ENCODE measurements at places on chromosomes 12 and 14.
A peak's percentile ranks its signal among the peaks of the same experiment; 100 is the strongest.

DNA sequence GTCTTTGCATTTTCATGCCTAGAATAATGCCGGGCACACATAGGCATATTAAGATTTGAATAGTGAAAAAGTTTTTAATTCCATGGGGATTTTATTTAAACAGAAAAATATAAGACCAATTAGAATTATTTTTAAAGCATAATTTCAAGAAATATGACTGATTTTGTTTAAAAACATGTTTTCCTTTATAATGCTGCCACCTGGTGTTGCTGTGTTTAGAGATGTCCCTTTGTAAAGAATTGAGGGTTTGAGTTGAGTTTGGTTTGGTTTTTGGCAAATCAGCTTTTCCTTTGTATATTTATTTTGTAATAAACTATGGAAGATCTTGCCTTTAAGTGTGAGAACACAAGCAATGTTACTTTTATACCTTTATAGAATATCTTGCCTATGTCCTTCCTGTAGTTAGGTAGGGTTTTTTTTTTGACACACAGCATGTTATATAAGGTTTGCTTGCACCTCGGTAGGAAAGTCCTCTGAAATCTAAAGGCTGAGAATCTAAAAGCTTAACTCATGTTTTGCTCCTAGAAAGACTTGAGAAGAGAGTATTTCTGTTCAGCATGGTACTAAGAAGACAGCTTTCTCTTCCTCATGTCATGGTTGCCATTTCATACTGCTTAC, 31.4 kb upstream of the SNAPC1 start:
- DNase-seq: peak; percentile 36

DNA sequence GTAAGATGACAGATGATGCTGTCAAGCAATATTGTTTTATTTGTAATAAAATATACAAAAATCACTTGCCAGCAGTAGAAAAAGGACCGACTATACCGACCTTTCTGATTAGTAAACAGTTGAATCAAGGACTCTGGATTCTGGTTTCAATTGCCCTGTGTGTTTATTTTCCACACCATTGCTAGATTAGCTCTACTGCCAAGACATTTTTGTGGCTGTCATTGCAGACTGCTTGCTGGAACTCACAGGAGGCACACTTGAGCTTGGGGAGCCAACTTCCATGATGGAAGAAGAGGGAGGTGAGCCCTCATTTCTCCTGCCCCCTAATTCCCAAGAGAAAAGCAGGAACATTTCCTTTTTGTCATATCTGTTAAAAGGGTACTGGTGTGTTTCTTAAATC, 51.3 kb downstream of the MAPKAPK5 start:
- no peak for DNase-seq

- DNase-seq: no peak
Observed at GRCh38 chr12:76337583-76337982, 10.6 kb downstream of the BBS10 start.

GRCh38 chr12:14873440-14874185, 12.0 kb downstream of the MGP start:
- DNase-seq: peak; percentile 39

- no peak for DNase-seq
Observed at GRCh38 chr12:3158851-3159465, 81.8 kb downstream of the TSPAN9 start.

- peak; percentile 14 for DNase-seq
Observed at GRCh38 chr12:131454418-131455217, 256.3 kb upstream of the SFSWAP start.

GRCh38 chr12:109630815-109631214, 57.2 kb downstream of the MVK start:
- DNase-seq: no peak

- DNase-seq: peak; percentile 40
Observed at GRCh38 chr14:92600318-92601053, 86.9 kb downstream of the RIN3 start.

GRCh38 chr12:47317175-47317915, 237.6 kb upstream of the AMIGO2 start:
- no peak for DNase-seq

DNA sequence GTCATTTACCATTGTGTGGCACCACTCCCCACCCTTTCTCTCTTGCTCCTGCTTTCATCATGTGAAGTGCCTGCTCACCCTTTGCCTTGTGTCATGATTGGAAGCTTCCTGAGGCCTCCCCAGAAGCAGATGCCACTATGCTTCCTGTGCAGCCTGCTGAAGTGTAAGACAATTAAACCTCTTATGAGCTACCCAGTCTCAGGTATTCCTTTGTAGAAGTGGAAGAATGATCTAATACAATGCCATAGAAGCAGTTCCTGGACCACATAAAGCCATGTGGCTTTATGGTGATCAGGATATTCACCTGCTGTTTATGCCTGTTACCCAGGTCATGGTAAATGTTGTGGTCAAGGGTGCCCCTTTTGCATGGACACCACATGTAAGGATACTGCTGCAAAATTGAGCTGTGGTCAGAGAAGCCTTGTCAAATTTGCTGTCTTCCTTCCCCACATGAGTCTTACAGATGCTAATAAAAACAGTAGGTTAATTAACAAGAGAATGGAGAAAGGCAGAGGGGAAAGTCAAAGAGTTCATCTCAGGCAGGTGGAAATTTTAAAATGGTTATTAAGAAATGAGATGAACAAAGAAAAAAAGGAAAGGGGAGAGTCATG, 112.8 kb upstream of the IFNG-AS1 start:
- DNase-seq: no peak

GRCh38 chr12:12486661-12487240, 75.9 kb downstream of the DUSP16 start:
- DNase-seq: no peak

DNA sequence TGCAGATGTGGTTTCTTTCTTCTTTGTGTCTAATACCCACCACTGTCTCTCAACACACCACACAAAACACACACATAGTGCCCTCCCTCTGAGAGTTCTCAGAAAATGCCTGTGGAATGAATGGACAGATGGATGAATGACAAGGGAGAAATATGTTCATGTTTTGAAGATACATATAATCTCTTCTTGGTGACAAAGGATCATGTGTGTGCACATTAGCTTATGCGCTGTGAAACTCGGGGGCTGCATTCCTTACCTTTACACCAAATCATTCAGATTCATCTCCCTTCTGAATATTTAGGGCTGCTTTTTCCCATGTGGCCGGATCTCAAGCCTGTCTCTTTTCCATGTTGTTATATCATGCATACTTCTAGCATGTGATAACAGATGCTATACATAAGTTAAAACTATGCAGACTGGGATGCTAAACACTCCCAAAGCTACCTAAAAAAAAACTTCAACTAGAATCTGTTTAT, 111.4 kb downstream of the EPS8 start:
- DNase-seq: no peak

- peak; percentile 87 for DNase-seq
Observed at GRCh38 chr14:68951035-68951797, 27.9 kb downstream of the ACTN1 start.

- no peak for DNase-seq
Observed at GRCh38 chr14:60233251-60233650, 15.8 kb upstream of the PPM1A start.

- peak; percentile 14 for DNase-seq
Observed at GRCh38 chr14:29518335-29518734, 409.3 kb downstream of the PRKD1 start.

DNA sequence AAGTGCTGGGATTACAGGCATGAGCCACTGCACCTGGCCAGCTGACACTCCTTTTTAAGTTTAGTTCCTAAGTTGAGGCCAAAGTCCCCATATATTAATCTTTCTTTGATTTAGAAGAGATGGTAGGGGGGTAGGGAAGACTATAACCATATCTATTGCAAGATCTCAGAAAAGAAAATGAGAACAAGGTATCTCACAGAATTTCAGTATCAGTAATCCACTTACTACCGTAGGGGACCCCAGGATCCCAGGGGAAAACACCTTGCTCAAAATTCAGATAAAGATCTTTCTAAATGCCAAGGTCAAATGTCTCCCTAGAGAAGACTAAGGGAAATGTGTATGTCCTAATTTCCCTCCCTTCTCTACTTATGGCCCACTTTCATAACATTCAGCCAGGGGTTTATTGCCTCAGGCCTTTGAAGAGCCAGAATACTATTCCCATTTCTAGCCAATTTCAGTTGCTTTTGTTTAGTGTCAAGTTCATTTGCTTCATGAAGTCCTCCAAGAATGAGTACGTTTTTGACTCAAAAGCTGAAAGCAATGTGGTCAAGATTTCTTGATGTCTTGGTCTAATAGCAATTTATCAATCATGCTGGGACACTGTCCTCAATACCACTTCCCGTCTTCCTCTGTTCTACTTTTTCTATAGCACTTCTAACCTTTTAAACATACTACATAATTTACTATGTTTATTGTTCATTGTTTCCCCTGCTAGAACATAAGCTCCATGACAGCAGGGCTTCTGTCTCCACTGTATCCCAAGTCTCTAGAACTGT, 86.3 kb downstream of the DCAF5 start:
- no peak for DNase-seq

- DNase-seq: no peak
Observed at GRCh38 chr12:104466709-104467345, 10.1 kb downstream of the CHST11 start.

DNA sequence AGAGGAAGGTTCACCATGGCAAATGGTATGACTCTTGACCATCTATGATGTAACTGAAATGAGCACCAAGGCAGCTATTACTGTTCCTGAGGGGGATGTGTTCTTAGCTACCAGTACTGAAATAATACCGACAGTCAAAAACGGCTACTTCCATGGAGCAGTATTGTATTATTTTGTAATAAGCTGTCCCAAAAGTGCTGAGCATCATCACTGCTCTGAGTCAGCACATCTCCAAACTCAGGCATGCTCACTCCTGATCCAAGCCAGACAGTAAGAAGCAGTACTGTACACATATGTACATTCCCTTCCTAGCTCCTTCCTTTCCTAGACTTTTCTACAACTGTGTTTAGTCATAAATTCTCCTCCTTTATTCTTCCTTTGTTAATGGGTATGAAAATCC, 8.6 kb downstream of the VTI1B start:
- DNase-seq: no peak

GRCh38 chr12:15497671-15498292, 175.5 kb downstream of the PTPRO start:
- no peak for DNase-seq

- no peak for DNase-seq
Observed at GRCh38 chr12:31035967-31036665, 37.5 kb upstream of the DDX11 start.

DNA sequence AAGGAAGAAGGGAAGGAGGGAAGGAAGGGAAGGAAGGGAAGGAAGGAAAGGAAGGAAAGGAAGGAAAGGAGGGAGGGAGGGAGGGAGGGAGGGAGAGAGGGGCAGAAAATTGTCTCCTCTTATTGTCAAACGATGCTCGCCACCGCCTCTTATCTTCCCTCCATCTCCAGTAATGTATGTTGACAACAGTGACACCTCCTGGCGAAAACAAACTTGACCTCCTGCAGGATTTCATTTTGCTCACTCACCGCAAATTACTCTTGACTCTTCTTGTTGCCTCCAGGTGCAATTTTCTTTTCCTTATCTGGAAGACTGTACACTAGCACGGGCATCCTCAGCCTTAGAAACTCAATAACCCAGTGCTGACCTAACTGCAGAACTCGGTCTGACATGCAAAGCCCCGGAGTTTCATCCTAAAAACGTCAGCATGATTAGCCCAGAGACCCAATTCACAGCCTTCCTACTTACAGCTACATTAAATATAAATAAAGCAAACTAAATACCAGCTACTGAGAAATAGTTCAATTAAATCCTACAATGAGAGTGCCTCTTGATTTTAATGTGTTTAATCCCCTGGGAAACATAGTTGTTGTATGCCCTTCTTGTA, 512.4 kb upstream of the TMPO start:
- peak; percentile 76 for DNase-seq
